Naive thymus-derived CD4-positive, alpha-beta T cell (primary cell): ENCODE measurements at places on chromosomes 5 and 9. TPM values are rescaled to one million over a fixed set of nuclear protein-coding genes. Genes with fewer than 3 reads are reported as not detected.

- H3K27me3 ChIP-seq: no peaks in the 10 kb centered on the region
- H3K4me1 ChIP-seq: no peaks in the 10 kb centered on the region
- H3K27ac ChIP-seq: no peak within 1 kb of the TSS
- no peaks in the 10 kb centered on the region for H3K36me3 ChIP-seq
These were observed at the start of gene SHROOM1 for GRCh38 chr5:132830436-132831094. Gene SHROOM1 (minus strand): TSS chr5:132830647. CDS start chr5:132826140, 4,507 bp downstream.

ZNF366 gene
- total RNA-seq: 0.19 TPM

- no peak for DNase-seq
- H3K36me3 ChIP-seq: no peaks in the 10 kb centered on the region
- H3K4me1 ChIP-seq: no peaks in the 10 kb centered on the region
- H3K27ac ChIP-seq: no peak overlapping the region
These were observed 527.5 kb downstream of the PRR16 start for GRCh38 chr5:120991569-120991968.

- no peak overlapping the region for H3K4me3 ChIP-seq
- H3K36me3 ChIP-seq: peaks cover 8% of the 10 kb centered on the region
- no peak for DNase-seq
These were observed 126.3 kb downstream of the KDM4C start for GRCh38 chr9:6884101-6884500.

- H3K27ac ChIP-seq: no peak overlapping the region
- H3K27me3 ChIP-seq: no peaks in the 10 kb centered on the region
- peaks cover 23% of the 10 kb centered on the region for H3K4me1 ChIP-seq
- no peak overlapping the region for H3K4me3 ChIP-seq
These were observed 13.6 kb downstream of the LPCAT1 start for GRCh38 chr5:1510151-1510561.

ADAMTS12 gene
- not detected for total RNA-seq

GRCh38 chr9:133506653-133507038 is 18.1 kb downstream of the MYMK start:
- H3K27me3 ChIP-seq: no peaks in the 10 kb centered on the region
- no peak overlapping the region for H3K4me3 ChIP-seq
- no peak overlapping the region for H3K27ac ChIP-seq
- H3K4me1 ChIP-seq: peaks cover 4% of the 10 kb centered on the region
- no peaks in the 10 kb centered on the region for H3K36me3 ChIP-seq
- no peak for DNase-seq

DNA sequence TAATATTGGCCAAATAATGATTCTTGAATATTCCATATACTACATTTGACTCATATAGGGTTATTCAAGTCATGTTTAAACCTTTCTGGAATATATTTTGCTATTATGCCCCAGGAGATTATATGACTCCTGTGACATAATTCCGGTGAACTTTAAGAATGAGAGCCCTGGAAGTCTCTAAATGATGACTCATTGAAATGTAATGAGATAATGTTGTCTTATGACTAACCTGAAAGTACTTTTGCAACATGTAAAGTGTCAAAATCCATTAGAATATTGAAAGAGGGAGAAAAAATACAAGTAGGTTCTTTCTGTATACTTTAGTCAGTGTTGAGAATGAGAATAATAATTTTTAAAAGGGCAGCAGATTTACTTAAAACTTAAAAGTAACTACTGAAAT is 830.4 kb downstream of the MAT2B start:
- no peak overlapping the region for H3K27ac ChIP-seq
- no peaks in the 10 kb centered on the region for H3K36me3 ChIP-seq

- no peak overlapping the region for H3K4me3 ChIP-seq
- DNase-seq: no peak
- no peaks in the 10 kb centered on the region for H3K4me1 ChIP-seq
- H3K27ac ChIP-seq: no peak overlapping the region
These were observed 654 bp downstream of the ADAMTS2 start for GRCh38 chr5:179344431-179345182.

DNA sequence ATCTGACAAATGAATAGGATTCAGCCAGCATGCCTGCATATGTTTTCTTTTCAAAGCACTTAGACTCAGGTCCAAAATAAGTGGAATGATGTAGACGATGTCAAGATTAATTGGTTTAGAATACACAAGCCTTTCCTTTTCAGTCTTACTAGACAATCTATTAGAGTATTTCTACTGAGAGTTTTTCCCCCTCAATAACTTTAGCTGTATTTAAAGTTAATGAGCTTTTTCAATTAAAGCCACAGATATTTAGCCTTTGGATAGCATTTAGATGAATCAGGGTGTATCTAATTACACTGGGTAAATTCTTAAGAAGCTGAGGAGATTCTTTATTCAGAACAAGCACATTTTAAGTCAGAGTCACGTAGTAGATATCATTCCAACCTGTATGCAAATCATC is 198.7 kb upstream of the MPDZ start:
- DNase-seq: no peak
- H3K4me3 ChIP-seq: no peak overlapping the region
- H3K36me3 ChIP-seq: no peaks in the 10 kb centered on the region
- H3K27me3 ChIP-seq: no peaks in the 10 kb centered on the region
- no peak overlapping the region for H3K27ac ChIP-seq
- no peaks in the 10 kb centered on the region for H3K4me1 ChIP-seq

GRCh38 chr5:156121234-156121633 is 205.7 kb upstream of the SGCD start:
- no peaks in the 10 kb centered on the region for H3K4me1 ChIP-seq
- no peaks in the 10 kb centered on the region for H3K36me3 ChIP-seq
- no peak overlapping the region for H3K27ac ChIP-seq

DNA sequence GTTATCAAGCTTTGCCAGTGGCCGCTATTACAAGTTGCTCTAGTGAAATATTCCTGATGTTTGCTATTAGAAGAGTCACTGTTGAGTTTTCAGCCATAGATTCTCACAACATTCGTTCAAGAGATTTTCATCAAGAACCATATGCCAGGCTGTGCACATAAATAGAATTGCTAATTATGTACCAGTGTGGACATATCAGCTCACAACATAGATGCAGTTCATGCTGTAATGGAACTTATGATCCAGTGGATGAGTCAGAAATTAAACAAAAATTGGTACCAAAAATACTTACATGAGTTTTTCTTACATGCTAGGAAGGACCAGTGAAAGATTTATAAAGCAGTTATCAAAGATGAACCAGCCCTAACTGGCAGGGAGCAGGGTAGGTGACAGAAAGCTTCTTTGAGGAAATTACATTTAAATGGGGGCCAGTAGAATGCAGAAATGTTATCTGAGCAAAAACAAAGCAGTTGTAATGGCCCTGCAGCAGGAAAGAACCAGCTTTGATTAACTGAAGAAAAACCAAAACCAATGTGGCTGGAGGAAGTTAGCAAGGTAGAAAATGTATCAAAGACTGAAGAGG is 404.2 kb downstream of the DNAH5 start:
- H3K4me3 ChIP-seq: no peak overlapping the region
- DNase-seq: no peak
- no peaks in the 10 kb centered on the region for H3K36me3 ChIP-seq
- no peaks in the 10 kb centered on the region for H3K4me1 ChIP-seq
- H3K27ac ChIP-seq: no peak overlapping the region

MPDZ gene
- total RNA-seq: not detected

NEUROG1 gene
- total RNA-seq: not detected

DNA sequence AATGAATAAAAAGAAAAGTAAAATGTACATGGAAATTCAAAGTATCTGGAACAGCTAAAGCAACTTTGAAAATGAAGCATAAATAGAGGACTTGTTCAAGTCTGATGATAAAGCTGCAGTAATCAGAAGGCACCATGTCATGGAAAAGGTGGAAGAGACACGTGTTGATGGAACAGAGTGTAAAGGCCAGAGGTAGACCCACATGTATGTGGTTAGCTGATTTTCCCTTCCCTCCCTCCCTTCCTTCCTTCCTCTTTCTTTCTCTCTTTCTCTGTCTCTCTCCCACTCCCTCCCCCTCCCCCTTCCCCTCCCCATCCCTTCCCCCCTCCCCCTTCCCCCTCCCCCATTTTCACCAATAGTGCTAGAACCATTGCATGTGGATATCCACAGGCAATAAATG is 58.7 kb upstream of the FCN1 start:
- no peaks in the 10 kb centered on the region for H3K36me3 ChIP-seq
- no peaks in the 10 kb centered on the region for H3K4me1 ChIP-seq
- H3K4me3 ChIP-seq: no peak overlapping the region
- H3K27me3 ChIP-seq: no peaks in the 10 kb centered on the region
- DNase-seq: no peak
